ENCODE measurements at places on chromosomes 13 and 19.

- no peak for DNase-seq
These were observed 366.8 kb downstream of the DCT start for GRCh38 chr13:94112731-94113130.

- DNase-seq: no peak
These were observed 1104.9 kb upstream of the SLC10A2 start for GRCh38 chr13:104170980-104171555.

DNA sequence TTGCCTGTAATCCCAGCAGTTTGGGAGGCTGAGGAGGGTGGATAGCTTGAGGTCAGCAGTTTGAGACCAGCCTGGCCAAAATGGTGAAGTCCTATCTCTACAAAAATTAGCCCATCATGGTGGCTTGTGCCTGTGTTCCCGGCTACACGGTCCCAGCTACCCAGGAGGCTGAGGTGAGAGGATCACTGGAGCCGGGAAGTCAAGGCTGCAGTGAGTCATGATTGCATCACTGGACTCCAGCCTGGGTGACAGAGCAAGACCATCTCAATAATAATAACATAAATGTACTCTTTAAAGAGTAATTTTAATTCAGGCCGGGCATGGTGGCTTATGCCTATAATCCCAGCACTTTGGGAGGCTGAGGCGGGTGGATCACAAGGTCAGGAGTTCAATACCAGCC, 38.7 kb downstream of the SKA3 start:
- DNase-seq: no peak

DNA sequence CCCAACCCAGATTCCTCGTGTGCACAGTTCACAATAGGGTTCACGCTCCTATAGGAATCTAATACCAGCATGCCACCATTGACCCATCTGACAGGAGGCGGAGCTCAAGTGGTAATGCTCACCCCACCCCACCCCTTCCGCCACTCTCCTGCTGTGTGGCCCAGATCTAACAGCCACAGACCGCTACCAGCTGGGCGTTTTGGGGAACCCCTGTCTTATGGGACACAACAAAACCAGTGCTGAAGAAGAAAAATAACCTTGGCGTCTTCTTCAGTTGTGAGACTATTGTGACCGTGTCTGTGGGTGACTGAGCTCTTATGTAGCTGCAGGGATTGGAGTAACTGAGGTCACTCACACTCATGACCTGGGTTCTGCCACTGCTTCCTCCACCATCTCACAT, 5.2 kb upstream of the OR10H1 start:
- DNase-seq: no peak

DNA sequence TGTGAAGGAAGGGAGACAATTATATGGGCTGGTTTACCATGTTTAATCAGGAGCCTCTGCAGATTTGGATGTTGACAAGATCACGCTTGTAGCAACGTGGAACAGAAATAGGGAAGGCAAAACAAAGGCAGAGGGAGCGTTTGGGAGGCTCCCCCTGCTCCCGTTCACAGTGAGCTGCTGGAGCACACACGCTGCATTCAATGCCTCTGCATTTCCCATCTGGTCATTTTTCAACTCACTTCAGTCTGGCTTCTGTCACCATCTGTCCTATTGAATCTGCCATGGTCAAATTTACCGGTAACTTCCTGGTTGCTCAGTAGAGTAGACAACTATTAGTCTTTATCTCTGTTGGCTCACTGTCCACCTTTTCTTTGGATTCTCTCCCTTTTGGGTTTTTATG, 91.0 kb downstream of the NHLRC3 start:
- DNase-seq: no peak

- peak; percentile 51 for DNase-seq
These were observed 25.0 kb upstream of the FXYD3 start for GRCh38 chr19:35090506-35091214.

GRCh38 chr13:52399708-52400107, 6.3 kb downstream of the THSD1 start:
- DNase-seq: no peak

- DNase-seq: no peak
These were observed 22.0 kb upstream of the EMP3 start for GRCh38 chr19:48303367-48303766.

DNA sequence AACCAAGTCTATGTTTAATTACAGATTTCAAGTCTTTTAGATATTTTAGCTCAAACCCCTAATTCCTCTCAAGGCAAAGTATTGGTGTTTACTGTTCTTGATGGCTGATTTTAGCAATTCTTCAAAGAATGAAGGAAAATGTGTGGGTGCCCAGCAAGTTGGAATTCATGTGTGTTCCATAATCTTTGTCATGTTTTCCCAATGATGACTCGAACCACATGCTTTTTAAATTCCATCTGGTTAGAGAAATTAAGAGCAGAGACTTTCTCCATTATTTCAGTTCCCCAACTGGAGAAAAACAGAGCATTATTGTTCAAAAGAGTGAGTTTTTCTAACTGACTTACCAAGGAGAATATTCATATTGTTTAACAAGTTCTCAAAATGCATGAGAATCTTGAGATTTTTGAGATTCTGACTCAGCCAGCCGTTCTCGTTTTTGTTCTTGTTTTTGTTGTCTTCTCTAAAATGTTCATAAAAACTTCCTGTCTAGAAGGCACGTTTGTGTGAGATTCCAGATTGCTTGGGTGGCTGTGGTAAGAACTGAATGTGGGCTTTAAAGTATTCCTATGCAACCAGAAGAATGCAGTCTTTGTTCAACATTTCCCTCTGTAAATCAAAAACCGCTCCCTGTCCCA, 404.7 kb downstream of the IRS2 start:
- DNase-seq: no peak

- no peak for DNase-seq
These were observed 34.9 kb downstream of the CAB39L start for GRCh38 chr13:49409008-49409407.

DNA sequence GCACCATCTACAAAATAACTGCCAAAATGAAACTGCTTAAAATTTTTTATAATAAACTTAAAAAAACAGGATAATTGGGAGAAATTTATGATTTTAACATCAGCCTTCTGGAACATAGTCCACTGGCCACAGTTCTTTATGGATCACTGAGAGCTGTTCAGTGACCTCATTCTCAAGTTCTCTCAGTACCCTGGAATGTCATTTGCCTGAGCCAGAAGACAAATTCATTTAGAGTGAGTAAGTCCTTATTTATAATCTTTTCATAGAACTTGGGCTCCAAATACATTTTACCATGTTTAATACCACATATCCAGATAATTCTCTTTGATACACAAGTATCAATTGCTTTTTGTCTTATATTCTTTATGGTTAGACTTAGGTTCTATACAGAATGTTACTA, 87.6 kb downstream of the CAB39L start:
- DNase-seq: no peak

DNA sequence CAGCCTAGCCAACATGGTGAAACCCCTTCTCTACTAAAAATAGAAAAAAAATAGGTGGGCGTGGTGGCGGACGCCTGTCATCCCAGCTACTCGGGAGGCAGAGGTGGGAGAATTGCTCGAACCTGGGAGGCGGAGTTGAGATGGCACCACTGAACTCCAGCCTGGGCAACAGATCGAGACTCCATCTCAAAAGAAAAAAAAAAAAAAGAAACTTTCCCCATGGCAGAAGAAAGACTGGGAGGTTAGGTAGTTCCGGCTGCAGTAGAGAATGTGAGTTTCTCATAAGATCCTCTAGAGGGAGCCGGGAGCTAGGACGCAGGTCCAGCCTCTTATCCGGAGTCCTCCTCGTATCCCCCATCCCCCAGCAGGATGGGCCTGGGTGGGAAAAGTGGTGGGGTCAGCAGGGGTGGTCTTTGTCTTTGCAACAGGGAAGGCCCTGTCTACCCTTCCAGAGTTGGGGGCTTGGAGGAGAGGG, 13.2 kb upstream of the CREB3L3 start:
- DNase-seq: no peak

DNA sequence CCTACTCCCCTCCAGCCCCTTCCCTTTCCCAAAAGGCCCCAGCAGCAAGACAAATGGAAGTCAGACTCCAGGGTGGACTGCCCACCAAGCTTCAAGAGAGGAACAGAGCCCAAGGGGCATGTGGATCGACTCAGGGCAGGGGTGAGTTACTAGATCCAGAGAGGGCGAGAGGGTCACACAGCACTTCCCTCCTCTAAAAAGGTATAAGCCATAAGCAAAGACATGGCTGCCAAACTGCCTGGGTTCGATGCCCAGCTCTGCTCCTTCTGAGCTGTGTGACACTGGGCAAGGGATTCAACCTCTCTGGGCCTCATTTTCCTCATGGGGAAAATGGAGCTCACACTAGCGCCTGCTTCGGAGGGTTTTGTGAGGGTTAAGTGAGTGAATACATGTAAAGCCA, 3.8 kb downstream of the PPP1R14A start:
- no peak for DNase-seq

- no peak for DNase-seq
These were observed 81.8 kb upstream of the CLDN10 start for GRCh38 chr13:95470574-95471366.

Measured in hippocampal formation (tissue), 2 donors.